Umbilical cord (tissue), 2 donors: ENCODE measurements at places on chromosomes 2 and 18.
A peak's percentile ranks its signal among the peaks of the same experiment; 100 is the strongest.

DNA sequence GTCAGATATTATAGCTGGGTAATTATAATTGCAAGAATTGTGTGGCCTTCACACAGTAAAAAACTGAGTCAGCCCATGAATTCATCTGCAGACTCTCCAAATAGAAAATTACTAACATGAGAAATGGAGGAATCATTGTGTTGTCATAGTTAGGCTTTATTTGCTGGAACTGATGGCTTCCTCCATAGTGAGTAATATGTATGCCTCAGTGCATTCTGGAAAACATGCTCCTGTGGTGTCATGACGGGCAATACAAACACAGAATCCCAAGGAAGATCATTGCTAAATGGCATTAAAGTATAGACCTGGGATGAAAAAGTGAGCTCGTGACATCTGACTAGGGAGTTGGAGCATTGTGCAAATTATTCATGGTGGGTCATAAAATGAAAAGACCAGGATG lies 23.6 kb upstream of the NMS start:
- no peak for DNase-seq

GRCh38 chr2:100517556-100517955 lies 45.2 kb upstream of the PDCL3 start:
- DNase-seq: no peak

- DNase-seq: no peak
These were observed 2.9 kb downstream of the CLHC1 start for GRCh38 chr2:55229221-55229620.

- no peak for DNase-seq
These were observed 280.9 kb upstream of the CDH2 start for GRCh38 chr18:28457784-28458183.

DNA sequence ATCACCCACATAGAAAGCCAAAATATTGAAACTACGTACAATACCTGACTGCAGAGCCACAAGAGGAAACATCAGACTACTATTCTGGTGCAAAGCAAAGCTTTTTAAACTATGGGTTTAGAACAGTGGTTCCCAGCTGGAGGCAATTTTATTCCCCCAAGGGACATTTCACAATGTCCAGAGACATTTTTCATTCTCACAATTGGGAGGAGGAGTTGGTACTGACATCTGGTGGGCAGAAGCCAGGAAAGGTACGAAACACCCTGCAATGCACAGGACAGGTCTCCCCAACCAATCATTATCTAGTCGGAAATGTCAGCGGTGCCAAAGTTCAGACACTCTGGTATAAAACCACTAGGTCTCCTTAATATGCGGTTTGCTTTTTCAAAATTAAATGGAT lies 88.4 kb upstream of the ARL5A start:
- no peak for DNase-seq

DNA sequence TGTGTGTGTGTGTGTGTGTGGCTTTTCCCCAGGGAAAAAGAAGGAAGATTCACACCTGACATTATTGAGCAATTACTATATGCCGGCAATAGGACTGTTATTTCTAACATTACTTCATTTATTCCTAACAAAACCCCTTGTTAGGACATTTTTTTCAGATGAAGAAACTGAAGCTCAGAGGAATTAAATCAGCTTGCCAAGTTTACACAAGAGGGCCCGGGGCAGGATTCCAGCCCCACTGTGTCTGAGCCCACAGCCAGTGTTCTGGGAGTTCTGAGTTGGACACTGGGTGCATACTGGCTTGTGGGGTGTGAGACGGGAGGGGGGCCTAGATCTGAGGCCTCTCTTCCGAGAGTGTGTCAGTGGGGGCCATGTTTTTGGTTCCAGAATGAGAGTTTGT lies 9.9 kb downstream of the TOGARAM2 start:
- DNase-seq: no peak

- peak; percentile 43 for DNase-seq
These were observed 45.2 kb downstream of the NCK2 start for GRCh38 chr2:105789745-105790460.

- DNase-seq: peak; percentile 36
These were observed 16.4 kb downstream of the MAP3K19 start for GRCh38 chr2:135030826-135031225.

GRCh38 chr18:79945118-79946042 lies 6.1 kb downstream of the SLC66A2 start:
- DNase-seq: no peak

DNA sequence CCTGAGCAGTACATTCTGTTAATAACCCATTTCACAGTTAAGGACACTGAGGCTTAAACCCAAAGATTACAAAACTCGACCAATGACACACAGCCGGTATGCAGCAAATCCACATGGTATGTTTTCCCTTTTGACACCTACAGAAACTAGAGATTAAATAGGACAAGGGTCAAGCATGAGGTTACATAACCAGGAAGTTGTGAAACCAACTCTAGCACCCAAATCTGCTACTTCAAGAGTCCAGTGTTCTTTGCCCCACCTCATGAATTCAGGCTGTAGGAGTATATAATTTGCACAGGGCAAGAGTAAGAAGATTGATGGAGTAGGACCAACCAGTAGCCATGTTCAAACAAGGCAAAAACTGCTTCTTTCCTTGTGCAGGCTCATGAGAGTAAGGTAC lies 249.8 kb downstream of the BCL11A start:
- DNase-seq: no peak

DNA sequence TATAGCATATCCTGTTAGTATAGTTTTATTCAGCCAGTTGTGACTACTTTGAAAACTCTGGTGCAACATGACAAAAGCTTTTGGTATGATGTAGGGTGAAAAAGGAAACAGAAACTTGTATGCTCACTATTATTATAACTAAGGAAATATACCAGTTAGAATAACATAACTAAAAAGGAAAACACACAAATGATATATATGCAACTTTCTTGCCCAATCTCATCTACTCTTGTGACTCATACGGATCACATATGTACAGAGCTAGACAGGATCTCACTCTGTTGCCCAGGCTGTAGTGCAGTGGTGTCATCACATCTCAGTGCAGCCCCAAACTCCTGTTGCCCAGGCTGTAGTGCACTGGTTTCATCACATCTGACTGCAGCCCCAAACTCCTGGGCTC lies 12.4 kb upstream of the TLK1 start:
- DNase-seq: no peak

DNA sequence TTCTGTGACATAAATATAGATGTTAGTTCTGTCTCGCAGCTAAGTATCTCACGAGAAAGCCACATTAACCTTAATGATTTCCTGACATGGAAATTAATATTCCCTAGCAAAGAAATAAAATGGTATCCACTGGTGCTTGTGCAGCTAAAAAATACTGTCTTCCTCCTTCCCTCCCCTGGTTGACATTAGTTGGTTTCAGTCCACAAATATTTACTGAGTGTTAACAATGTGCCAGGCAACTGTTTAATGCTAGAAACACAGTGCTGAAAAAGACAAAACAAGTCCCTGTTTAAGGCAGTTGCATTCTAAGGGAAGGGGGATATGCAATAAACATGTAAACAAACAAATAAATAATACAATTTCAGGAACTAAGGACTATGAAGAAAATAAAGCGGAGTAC lies 44.2 kb upstream of the VPS54 start:
- no peak for DNase-seq

DNA sequence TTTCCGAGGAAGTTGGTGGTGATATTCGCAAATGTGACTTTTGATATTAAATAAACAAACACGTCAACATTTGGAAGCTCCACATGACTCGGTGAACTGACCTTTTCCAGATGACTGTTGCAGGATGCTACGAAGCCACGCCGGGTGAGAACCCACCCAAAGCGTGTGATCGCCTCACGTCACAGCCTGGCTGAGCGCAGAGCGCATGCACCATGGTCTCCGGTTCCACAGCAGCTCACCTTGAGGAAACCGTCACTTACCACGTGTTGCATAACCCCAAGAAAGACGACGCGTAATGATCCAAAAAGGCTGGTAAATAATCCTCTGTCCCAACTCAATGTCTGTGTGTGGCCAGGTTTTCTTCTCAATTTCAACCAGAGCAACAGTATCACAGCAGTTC lies 64.5 kb upstream of the CTDP1 start:
- no peak for DNase-seq

GRCh38 chr18:10201659-10202058 lies 252.8 kb upstream of the APCDD1 start:
- peak; percentile 27 for DNase-seq

GRCh38 chr2:105935063-105935462 lies 190.4 kb downstream of the NCK2 start:
- no peak for DNase-seq

DNA sequence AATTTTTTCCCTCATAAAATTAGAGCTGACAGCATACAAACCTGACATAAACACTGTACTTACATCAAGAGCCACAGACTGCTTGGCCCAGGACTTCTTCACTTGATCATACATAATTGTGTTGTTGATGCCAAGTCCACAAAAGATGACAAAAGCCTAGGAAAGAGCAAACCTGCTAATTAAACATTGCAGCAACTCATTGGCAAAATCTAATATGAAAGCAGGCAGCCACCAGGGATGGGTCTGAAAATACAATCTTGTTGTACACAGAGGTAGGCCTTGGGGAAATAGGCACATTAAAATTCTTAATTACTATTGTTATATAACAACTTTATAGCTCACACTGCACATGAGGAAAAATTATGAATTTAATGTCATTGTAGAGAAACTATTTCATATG lies 255.8 kb downstream of the PDE11A start:
- no peak for DNase-seq

DNA sequence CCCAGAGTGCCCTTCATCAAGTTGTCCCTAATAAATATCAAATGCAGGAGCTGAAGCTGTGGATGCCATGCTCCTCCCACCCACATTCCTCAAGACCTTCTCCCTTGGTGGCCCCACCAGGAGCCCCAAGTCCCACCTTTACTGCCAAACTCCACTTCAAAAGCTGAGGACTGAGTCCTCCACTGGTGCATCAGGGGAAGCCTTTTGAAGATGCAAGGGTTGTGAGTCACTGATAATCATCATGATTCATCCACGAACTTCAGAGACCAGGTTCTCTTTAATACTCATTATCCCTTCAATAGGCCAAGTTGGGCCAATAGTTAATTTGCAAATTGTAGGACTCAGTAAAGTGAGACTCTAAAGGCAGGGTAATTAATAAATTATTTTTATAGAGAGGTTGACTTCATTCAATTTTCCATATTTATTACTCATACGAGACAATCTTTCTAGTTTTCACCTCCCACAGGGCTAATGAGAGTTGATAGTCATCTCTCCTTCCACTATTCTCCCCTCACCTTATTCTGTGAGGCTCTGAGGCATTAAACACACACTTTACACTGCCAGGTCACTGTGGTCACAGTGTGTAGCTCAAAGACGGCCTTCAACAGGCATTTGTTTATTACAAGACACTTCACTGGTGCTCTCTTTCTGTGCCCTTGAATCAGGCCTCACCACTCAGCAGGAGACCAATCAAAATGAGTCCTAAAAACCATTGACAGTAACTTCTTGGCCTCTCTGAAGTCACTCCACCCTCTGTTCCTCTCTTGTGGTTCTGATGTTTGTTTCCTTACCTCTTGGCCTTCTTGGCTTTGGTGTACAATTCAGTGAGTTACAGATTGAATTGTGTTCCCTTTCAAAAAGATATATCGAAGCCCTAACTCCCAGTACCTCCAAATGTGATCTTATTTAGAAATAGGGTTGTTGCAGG lies 99.9 kb downstream of the TRIB2 start:
- no peak for DNase-seq

DNA sequence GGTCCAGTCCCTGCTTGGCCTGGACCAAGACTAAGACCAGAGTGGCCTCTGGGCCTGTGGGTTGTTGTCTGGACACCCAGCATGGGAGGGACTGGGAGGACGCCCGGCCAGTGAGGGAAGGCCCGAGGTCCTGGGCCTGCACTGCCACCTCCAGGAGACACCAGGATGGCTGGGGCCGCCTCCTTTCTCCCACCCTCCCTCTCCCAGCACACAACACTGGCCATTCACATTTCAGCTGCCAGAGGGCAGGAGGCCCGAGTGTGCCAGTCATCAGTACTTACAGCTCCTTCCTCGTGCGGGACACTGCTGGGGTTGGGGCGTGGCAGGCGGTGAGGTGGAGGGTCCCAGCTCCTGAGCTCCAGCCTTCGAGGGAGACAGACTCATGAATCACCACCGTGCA lies 133.5 kb downstream of the ASB1 start:
- DNase-seq: no peak

- no peak for DNase-seq
These were observed 238.3 kb upstream of the RASGRP3 start for GRCh38 chr2:33238111-33238510.

DNA sequence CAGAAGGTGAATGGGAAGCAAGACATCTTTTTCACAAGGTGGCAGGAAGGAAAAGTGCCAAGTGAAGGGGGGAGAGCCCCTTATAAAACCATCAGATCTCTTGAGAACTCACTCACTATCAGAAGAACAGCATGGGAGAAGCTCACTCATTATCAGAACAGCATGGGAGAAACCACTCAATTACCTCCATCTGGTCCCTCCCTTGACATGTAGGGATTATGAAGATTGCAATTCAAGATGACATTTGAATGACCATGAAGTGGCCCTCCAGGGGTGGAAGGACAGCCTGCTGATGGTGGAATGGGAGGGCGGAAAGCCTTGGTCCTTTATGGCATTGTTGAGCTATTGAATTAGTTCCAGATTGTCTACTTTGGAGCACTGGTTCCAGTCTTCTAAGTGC lies 413.0 kb upstream of the MEX3C start:
- no peak for DNase-seq

GRCh38 chr18:21991886-21992285 lies 177.5 kb upstream of the GATA6 start:
- no peak for DNase-seq

DNA sequence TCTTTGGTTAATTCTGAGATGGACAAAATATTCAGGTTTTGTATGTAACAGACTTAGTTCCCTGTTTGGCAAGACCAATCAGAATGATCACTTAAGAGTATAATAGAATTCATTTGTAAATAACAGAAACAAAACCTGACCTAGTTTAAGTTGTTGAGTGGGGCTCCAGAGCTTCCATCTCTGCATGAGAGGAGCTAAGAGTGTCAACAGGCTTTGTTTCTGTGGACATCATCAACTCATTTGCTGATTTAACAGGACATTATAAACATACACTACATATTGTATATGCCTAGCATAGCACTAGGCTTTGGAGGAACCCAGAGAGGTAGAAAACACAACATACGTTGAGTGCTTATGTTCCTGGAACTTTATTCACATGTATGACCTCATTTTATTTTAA lies 75.3 kb upstream of the TRIB2 start:
- no peak for DNase-seq

- peak; percentile 40 for DNase-seq
These were observed 6.2 kb downstream of the PARD3B start for GRCh38 chr2:204551512-204551863.

DNA sequence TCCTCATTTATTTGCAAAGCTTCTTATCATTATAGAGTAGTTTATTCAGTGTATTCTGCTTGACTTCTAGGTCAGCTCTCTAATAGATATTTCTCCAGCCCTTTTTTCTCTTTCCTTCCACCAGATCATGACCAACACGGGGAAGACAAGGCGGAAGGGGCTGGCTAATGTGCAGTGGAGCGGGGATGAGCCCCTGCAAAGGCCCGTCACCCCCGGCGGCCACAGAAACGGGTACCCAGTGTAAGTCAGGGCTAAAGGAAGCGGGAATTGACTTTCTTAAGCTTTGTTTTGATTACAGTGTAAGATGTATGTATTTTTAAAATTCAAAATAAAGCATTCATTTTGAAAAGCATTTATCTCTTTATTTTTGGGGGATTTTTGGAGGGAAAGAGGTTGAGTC lies 50.7 kb upstream of the B3GNT7 start:
- DNase-seq: no peak
